ENCODE measurements at places on chromosomes 3 and 15. TPM values are rescaled to one million over a fixed set of nuclear protein-coding genes. Genes with fewer than 3 reads are reported as not detected.

Gene UPK1B
- total RNA-seq = 0.25 TPM

Gene ACAN
- total RNA-seq = not detected

Gene RPL35A
- 1,734 TPM for total RNA-seq

- H3K27me3 ChIP-seq = no peaks in the 10 kb centered on the region
- H3K27ac ChIP-seq = no peak overlapping the region
- no peak for DNase-seq
- no peaks in the 10 kb centered on the region for H3K4me1 ChIP-seq
- H3K36me3 ChIP-seq = no peaks in the 10 kb centered on the region
- no peak overlapping the region for H3K4me3 ChIP-seq
Measured at GRCh38 chr3:30124435-30125370, 481.7 kb upstream of the TGFBR2 start.

DNA sequence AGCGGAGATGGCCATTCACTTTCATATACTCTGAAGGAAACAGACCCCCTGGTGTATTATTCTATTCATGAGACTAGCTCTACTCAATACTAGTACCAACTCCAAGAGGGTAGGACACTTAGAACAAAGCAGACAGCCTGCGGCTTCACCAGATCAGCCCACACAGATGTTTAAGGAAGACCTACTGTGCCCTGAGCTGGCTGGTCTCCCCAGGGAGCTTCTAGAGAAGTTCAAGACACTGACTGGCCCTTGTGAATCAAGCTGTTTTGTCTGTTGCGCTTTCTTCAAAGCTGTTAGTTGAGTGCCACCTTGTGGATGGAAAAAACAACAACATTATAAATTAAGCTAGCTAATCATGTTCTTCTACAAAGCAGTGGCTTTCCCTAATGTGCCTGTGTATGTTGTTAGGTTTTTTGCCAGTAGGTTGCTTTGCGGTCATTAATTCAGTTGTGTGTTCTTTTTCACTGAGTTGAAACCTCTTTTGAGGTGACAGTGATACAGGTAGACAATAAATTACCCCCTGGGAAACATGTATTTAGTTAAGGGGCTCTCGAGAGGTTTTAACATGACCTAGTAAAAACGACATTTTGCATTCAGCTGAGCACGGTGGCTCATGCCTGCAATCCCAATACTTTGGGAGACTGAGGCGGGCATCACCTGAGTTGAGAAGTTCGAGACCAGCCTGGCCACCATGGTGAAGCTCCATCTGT is 64.2 kb upstream of the MYZAP start:
- no peaks in the 10 kb centered on the region for H3K36me3 ChIP-seq
- DNase-seq = peak; percentile 20
- H3K27ac ChIP-seq = no peak overlapping the region
- peaks cover 5% of the 10 kb centered on the region for H3K27me3 ChIP-seq
- no peaks in the 10 kb centered on the region for H3K4me1 ChIP-seq
- no peak overlapping the region for H3K4me3 ChIP-seq

- peak overlapping the region; percentile 38 for H3K27ac ChIP-seq
- no peak for DNase-seq
- no peaks in the 10 kb centered on the region for H3K4me1 ChIP-seq
Measured at GRCh38 chr15:90449206-90449735, 61.2 kb downstream of the IQGAP1 start.

DNA sequence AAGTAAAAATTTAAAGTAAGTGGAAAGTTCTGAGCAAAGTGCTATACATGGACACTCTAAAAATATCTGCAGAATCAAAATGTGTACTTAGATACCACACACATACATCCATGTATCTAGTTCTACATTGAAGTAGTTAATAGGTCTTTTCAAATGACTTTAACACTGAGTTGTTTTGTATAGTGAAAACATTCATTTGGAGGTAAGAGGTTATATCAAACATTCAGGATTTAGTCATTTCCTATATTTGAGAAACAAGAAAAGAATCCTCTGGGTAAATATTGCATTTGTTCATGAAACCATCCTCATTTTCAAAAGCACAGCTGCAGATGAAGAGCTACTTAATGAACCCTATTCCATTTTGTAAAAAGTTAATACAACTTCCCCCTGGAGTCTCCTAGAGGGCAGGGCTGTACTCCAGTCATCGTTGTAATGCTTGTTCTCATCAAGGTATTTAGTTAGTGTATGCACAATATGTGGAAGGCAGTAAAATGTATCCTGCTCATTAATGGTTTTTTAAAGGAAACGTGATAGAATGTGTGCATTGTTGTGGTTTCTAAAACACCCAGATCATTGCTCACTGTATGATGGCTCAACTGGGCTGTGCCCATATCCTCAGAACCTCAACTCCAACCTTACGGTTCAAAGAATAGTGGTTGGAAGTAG is 26.2 kb downstream of the ARPP21 start:
- no peaks in the 10 kb centered on the region for H3K36me3 ChIP-seq
- peaks cover 3% of the 10 kb centered on the region for H3K27me3 ChIP-seq
- no peaks in the 10 kb centered on the region for H3K4me1 ChIP-seq
- no peak overlapping the region for H3K27ac ChIP-seq
- H3K4me3 ChIP-seq = no peak overlapping the region
- no peak for DNase-seq

Measured in activated CD4-positive, alpha-beta T cell treated with anti-CD3 and anti-CD28 coated beads for 36 hours (primary cell).